T-helper 17 cell (primary cell): ENCODE measurements at places on chromosomes 5 and 9.

DNA sequence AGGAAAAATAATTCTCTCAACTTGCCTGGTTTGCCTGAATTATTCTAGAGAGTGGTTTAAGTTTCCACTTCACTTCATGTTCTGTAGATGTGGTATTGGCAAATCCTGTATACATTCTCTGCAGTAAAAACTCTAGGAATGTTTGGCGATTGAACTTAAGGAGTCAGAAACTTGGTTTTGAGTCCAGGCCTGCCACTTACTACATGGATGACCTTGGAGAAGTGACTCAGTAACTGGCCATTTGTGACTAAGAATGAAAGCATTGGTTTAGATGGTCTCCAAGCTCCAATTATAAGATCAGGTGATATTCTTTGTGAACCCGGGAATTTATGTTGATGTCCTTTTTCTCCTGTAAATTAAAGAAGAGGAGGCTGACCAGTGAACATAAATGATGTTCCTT is 233.8 kb downstream of the GAS1 start:
- H3K27me3 ChIP-seq = peaks cover 19% of the 10 kb centered on the region
- no peaks in the 10 kb centered on the region for H3K36me3 ChIP-seq
- no peak overlapping the region for H3K4me3 ChIP-seq
- no peak overlapping the region for H3K27ac ChIP-seq
- DNase-seq = no peak

DNA sequence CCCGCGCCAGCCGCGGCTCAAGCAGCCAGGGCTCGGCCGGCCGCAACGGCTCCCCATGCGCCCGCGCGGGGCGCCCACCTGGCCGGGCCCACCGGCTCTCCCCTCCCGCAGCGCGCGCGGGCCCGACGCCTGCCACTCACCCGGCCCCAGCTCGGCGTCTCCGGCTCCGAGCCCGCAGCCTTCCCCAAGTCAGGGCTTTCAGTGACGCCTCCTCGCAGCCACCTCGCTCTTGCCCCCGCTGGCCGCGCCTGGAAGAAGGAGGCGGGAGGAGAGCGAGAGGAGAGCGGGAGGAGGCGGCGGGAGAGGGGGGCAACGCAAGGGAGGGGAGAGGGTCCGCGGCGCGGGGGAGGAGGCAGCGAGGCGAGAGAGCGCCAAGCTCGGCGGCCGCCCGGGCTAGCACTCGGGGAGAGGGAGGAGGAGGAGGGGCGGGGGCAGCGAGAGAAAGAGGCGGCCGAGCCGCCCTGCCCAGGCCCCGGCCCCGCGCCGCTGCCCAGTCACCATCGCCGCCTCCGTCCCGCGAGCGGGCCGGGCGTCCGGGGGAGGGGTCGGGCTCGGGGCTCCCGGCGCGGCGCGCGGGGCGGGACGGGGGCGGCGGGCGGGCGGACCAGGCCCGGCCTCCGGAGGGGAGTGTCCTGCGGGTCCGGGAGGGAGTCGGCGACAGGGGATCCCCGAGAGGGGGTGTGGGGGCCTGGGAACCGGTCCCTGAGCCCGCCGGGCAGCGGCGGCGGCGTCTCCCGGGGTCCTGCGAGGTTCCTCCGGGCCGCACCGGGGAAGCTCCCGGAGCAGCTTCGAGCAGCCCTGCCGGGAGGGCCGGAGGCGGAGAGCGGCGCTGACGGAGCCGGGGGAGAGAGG is at the start of gene LHFPL2:
TSS of gene LHFPL2 (minus strand) at position 414 of the 852 bp plus-strand sequence. CDS start 138,559 bp downstream, outside the sequence.
- peaks cover 55% of the 10 kb centered on the region for H3K27me3 ChIP-seq
- H3K36me3 ChIP-seq = peaks cover 3% of the 10 kb centered on the region
- H3K4me1 ChIP-seq = peaks cover 12% of the 10 kb centered on the region

DNA sequence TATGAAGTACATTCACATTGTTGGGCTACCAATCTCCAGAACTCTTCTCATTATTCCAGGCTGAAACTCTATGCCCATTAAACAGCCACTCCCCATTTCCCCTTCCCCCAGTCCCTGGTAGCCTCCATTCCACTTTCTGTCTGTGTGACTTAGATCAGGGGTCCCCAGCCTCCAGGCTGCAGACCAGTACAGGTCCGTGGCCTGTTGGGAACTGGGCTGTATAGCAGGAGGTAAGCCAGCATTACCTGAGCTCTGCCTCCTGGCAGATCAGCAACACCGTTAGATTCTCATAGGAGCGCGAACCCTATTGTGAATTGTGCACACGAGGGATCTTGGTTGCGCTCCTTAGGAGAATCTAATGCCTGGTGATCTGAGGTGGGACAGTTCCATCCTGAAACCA is 23.1 kb downstream of the ZNF618 start:
- H3K27me3 ChIP-seq = peaks cover 11% of the 10 kb centered on the region
- H3K27ac ChIP-seq = no peak overlapping the region
- no peaks in the 10 kb centered on the region for H3K36me3 ChIP-seq
- DNase-seq = no peak

DNA sequence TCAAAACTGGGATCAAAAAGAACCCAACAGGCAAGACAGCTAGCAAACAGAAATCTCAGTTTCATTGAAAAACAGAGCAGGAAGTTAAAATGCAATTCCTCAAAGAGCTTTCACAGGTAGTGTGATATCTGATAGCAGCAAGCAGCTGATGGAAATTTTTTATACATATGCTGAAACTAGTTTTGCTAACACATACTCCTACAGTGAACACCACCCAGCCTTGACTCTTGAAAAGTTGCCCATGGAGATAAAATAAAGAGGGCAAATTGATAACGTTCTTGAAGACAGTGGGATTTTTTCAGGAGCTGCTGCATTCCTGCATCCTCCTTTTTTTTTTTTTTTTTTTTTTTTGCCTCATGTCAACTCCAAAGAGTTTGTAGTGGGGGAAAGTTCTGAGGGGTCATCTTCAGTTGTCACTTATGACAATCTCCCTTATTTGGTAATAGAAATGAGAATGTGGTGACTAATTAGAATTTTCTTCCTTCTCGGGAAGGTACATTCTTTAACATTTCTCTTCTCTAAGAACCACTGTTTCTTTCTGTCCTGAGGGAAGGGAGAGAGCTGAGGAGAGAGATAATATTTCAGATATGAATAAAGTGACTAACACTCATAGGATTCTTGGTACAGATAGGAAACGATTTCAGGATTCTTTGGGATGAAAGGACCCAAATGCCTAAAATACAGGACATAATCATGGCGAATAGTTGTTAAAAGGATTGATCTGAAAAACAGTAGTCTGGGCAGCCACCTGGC is 24.6 kb downstream of the SH3RF2 start:
- H3K4me1 ChIP-seq = no peaks in the 10 kb centered on the region
- H3K4me3 ChIP-seq = no peak overlapping the region
- H3K27ac ChIP-seq = no peak overlapping the region
- no peaks in the 10 kb centered on the region for H3K36me3 ChIP-seq
- DNase-seq = no peak

GRCh38 chr9:112051812-112052211 is 123.3 kb downstream of the SUSD1 start:
- H3K27ac ChIP-seq = no peak overlapping the region
- H3K4me1 ChIP-seq = peaks cover 6% of the 10 kb centered on the region
- peaks cover 4% of the 10 kb centered on the region for H3K36me3 ChIP-seq
- H3K4me3 ChIP-seq = no peak overlapping the region
- no peak for DNase-seq
- no peaks in the 10 kb centered on the region for H3K27me3 ChIP-seq
